Eye (tissue), 1 donor: ENCODE measurements at places on chromosomes 7 and 10.

GRCh38 chr10:132282667-132283603 lies 24.8 kb downstream of the STK32C start:
- peak; percentile 68 for DNase-seq

- peak; percentile 46 for DNase-seq
Observed at GRCh38 chr7:105268056-105268455, 120.7 kb downstream of the SRPK2 start.

GRCh38 chr7:134669845-134670373 lies 23.3 kb downstream of the BPGM start:
- DNase-seq = peak; percentile 39

DNA sequence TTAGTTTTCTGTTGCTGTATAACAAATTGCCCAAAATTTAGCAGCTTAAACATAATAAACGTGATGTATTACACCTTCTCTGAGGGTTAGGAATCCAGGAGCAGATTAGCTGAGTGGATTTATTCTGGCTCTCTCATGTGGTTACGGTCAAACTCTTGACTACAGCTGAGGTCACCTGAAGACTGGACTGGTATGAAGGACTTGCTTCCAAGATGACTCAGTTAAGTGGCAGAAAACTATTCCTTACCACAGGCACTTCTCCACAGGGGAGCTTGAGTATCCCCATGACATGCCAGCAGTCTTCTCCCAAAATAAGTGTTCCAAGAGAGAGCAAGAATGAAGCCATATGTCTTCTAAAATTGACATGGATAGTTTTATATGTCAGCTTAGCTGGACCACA lies 957.2 kb upstream of the GHITM start:
- no peak for DNase-seq

- no peak for DNase-seq
Observed at GRCh38 chr7:30937416-30937815, 25.8 kb downstream of the AQP1 start.
